ENCODE measurements at places on chromosomes 2 and 18.

- DNase-seq = no peak
Observed at GRCh38 chr2:167749660-167750059, 497.7 kb downstream of the STK39 start.

DNA sequence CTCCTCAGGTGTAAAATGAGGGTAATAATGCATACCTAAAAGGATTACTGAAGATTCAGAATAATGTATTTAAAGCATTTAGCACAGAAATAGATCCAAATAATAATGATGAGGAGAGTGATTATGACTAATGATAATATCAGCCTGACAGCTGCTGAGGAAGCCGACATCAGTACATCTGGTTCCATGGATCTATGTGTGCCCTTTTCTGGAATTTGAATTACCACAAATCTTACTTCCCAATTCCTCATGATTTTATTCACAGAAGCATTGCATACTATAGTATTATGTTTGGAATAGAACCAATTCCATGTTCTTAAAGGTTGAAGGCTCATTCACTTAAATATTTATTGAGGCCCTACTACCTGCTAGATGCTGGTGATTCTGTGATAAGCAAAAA, 248.9 kb upstream of the THUMPD2 start:
- DNase-seq = no peak

DNA sequence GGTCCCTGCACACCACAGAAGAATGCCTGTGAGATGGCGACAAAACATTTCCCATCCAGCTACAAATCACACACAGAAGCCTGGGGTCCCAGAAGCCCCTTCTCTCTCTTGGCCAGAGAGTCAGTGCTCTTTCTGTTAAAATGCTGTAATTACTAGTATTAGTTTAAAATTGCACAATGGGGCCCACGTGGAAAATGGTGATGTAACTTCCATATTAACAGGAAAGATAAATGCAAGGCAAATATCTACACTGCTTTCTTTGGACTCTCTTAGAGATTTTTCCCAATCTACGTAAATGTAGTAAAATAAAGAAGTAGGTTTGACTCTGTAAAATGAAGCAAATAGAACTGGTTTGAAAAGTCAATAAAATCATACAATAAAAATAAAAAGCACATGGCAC, 113.9 kb upstream of the TFCP2L1 start:
- DNase-seq = no peak

GRCh38 chr2:35858216-35858615, 497.4 kb upstream of the CRIM1 start:
- no peak for DNase-seq

DNA sequence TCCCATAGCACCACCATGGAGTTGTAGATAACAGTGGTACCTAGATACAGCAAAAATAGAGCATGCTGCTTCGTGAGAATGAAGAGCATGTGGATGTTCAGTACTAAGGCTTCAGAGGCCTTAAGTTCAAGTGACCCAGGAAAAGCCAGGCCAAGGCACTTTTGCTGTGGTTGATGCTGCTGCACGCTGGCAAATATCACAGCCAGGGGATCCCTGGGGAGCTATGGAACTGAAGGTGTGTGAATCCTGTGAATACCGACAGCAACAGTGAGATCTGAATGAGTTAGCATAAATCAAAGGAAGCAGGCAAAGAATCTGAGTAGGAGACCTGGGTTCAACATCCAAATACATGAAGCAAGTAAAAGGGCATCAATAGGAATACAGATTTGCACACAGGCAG, 158.6 kb upstream of the THUMPD2 start:
- DNase-seq = no peak

GRCh38 chr2:237782181-237782580, 16.4 kb upstream of the RBM44 start:
- DNase-seq = no peak

DNA sequence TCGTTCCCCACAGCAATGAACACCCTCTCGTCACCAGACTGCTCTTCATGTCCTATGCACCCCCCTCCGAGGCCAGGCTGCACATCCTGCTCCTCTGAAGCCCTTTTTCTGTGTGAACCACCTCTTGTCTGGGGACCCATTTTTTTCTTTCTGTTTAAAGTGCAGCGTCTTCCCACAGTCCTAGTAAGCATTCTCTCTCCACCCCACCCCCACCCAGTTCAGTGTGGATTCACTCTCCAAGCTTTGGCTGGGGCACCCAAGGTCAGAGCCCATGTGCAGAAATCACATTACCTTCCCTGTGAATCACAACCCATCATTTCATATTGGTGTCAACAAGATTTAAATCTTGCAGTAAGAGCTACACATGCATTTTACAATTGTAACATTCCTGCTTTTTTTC, 26.4 kb upstream of the PKDCC start:
- no peak for DNase-seq

Data from stimulated activated CD4-positive, alpha-beta T cell treated with anti-CD3 and anti-CD28 coated beads, TNF-alpha, amount 100 ng/mL, for 48 hours (primary cell).